ENCODE measurements at places on chromosomes 4 and X.

GRCh38 chr4:92232566-92232965 lies 71.2 kb upstream of the GRID2 start:
- no peak for DNase-seq

- DNase-seq: peak; percentile 32
Observed at GRCh38 chrX:119399772-119400101, 601 bp downstream of the SLC25A43 start.

GRCh38 chr4:127698789-127699200 lies 31.4 kb upstream of the SLC25A31 start:
- DNase-seq: peak; percentile 25

GRCh38 chrX:110145854-110146253 lies 142.9 kb downstream of the TMEM164 start:
- peak; percentile 55 for DNase-seq

DNA sequence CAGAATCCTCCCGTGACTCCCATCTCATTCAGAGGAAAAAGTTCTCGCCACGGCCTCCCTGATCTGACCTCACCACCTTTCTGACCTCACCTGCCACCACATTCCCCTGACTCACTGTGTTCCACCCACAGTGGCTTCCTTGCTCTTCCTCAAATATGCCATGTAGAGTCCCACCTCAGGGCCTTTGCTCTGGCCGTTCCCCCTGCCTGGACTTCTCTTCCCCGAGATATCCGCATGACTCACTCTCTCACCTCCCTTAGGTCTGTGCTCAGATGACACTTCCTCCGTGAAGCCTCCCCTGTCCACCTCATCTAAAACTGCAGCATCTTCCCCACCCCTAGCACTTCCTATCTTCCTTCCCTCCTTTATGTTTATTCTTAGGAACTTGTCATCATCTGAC lies 7.2 kb upstream of the TSPYL2 start:
- peak; percentile 13 for DNase-seq

DNA sequence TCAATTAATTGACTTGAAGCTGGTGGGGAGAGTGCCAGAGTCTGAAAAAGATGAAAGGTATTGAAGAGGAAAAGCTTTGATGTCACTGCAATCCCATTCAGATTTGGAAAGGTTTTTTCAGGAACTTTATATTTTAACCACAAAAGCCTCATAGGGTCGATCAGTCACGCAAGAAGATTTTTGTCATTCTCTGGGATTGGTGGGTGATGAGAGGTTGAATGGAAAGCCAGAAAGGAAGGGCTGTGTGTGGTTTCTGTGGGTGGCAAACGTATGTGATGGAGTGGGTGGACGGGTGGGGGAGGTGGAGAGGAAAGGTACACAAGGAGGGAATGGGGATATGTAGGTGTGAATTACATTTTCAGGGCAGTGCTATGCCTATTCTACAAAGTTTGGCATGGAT lies 173.8 kb upstream of the SCML1 start:
- no peak for DNase-seq

DNA sequence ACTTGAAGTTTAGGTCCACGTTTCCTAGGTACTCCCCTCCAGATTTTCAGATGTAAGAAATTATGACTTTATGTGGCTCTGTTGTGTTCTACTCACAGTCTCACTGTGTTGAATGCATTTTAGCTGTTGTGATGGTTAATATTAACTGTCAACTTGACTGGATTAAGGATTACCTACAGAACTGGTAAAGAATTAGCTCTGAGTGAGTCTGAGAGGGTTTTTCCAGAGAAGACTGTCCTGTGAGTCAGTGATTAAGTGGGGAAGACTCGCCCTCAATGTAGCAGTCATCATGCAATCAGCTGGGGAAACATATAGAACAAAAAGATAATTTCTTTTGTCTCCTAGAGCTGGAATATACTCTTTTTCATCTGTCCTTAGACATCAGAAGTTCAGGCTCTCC lies 493.4 kb downstream of the ACTRT1 start:
- no peak for DNase-seq

DNA sequence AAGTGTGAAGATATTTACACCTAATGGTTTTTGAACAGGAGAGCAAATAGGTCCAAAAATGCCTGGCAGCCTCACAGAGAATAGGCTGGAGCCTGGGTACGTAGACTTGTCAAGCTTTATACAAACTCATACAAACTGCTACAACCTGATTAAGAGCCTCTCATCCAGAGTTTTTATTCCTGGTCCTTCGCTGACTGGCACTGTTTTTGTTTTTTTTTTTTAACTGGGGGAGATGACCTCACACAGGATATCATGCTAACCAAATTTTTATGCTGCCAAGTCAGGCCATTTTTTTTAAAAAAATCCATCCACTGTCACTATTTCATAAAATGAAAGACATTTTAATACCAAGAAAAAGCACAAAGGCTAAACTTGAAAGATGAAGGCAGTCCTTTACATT lies 1.9 kb downstream of the FAM114A1 start:
- no peak for DNase-seq

GRCh38 chr4:152999346-153000075 lies 63.4 kb downstream of the FHDC1 start:
- DNase-seq: no peak

- peak; percentile 72 for DNase-seq
Observed at GRCh38 chrX:3142259-3143042, 101.2 kb downstream of the ARSF start.

- no peak for DNase-seq
Observed at GRCh38 chrX:23666282-23666681, 1.0 kb upstream of the PRDX4 start.

DNA sequence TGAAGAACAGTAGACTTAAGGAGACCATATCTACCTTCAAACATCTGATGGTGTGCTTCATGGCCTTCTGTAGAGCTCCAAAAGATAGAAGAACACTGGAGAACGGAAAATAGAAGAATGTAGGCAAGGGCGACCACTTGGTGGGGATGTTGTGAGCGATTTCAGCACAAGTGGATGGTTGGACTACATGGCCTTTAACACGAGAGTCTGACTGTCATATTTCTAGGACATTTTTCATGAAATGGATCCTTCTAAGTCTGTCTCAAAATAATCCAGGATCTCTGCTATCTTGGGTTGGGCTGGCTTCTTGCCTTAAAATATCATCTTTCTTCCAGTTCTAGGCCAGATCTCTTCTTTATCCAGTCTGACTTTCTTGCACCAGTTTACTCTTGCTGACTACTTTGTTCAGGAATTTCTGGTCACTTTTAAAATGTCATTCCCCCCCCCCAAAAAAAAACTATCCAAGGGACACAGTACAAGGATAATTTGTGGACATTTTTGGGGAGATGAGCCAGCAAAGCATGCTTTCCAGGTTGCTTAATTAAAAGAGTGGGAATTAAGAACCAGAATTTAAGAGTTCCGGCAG lies 1.2 kb upstream of the MID1IP1 start:
- DNase-seq: peak; percentile 20
